Cortex of kidney (tissue), 1 donor: ENCODE measurements at places on chromosomes 16 and 17.

GRCh38 chr17:79132271-79133064, 57.8 kb downstream of the ENGASE start:
- no peak for DNase-seq

- no peak for DNase-seq
Observed at GRCh38 chr17:41163828-41164227, 3.3 kb upstream of the KRTAP4-4 start.

GRCh38 chr17:72011561-72011960, 109.3 kb upstream of the SOX9 start:
- DNase-seq = no peak

- DNase-seq = no peak
Observed at GRCh38 chr16:67444259-67445125, 13.6 kb downstream of the HSD11B2 start.

GRCh38 chr17:42178817-42179216, 2.1 kb downstream of the KCNH4 start:
- DNase-seq = no peak

DNA sequence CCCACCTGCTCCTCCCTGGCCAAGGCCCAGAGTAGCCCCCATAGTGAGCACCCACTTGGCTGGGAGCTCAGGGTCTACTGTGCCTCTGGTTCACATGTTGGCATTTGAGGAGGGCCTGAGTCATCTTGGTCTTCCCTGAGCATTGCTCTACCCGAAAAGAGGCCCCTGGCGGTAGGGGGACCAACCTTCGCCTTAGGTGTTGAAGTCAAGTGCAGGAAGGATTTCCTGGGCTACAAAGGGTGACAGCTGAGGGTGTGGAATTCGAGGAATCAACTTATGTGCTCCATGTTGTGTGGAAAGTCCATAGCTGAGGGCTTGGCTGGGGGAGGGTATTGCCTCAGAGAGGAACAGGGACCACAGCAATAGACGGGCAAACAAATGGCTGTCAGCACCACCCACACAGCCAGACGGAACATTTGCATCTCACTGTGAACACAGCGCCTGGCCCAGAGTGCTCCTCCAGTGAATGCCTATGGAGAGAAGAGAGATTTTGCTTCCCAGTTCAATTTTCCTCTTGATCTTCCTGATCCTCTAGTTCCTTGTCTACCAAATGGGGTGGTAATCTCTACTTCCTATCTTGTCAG, 35.6 kb upstream of the NGFR start:
- no peak for DNase-seq

DNA sequence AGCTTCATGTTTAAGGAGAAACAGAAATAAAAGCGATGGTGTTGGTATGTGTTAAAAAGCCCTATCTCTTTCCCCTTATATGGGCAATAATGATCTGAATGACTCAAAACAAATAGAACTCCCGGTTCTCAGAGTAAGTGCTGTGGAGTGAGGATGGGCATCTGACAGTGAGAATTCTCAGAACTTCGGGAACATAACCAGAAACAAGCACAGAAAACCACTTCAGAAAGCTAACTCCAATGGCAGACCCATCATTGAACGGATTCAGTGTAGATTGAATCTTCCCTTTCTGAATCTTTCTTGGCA, 67.2 kb downstream of the CDH8 start:
- DNase-seq = no peak

DNA sequence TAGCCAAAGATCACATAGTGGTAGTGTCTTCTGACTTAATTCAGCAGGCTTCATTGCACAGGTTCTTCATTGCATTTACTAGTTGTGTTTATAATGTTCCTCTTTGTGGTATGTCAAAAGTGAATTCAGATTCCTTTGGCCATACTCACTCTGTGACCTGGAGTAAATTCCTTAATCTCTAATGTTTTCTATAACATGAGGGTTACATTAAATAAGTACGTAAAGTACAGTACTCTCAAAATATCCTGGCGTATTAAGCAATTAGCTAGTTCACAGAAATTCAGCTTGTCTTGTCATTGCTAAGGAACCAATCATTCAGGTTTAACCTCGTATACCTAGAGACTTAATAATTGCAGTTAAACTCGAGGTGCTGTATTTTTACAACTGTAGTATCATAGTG, 4.2 kb downstream of the RPS6KB1 start:
- no peak for DNase-seq

GRCh38 chr16:59410451-59410850, 676.3 kb upstream of the GOT2 start:
- DNase-seq = no peak

DNA sequence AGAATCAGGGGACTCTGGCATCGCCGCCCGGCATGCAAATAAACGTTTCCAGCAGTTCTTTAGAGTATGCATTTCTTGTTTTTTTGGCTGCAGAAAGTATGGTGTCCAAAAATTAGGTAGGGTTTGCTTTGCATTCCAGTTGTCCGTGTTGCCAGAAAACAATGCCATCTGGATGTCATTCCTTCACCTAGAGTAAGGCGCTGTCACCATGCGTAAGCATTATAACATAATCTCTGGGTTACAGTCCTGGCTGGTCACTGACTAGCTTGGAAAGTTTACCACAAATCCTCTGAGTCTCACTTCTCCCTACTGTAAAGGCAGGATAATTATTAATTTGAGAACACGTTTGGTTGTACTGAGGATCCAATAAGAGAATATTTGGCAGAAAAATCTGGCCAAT, 457.7 kb downstream of the XYLT1 start:
- no peak for DNase-seq

- no peak for DNase-seq
Observed at GRCh38 chr16:11257131-11257938, 1.3 kb upstream of the SOCS1 start.

DNA sequence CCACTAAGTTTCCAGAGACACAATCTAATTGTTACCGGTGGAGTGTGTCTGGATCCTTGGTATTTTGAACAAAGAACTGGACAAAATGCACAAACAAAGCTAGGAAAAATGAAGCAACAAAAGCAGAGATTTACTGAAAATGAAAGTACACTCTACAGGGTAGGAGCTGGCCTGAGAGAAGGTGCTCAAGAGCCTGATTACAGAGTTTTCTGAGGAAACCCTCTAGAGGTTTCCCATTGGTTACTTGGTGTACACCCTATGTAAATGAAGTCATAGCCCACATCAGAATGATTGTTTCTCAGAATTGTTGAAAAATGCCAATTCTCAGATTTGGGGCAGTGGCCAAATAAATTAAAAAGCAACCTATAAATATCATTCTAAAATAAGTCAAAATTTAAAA, 436.4 kb downstream of the KCNJ18 start:
- no peak for DNase-seq

DNA sequence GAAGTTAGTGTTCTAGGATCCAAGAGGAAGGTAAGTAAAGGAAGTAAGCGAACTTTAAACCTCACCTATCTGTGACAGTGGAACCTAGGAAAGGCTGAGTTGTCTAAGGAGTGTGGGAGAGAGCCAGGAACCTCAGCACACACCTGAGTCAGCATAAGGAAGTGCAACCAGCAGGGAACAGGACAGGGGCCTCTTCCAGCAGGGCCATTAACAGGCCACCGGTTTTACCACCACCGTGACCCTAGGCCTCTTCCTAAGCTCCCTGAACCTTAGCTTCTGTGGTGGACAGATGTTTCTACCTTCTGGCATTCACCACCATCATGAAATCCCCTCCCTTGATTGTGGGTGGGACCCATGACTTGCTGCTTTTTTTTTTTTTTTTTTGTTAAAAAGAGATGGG, 26.7 kb upstream of the GPATCH8 start:
- no peak for DNase-seq

- DNase-seq = no peak
Observed at GRCh38 chr16:29996766-29997250, 767 bp downstream of the INO80E start.

GRCh38 chr17:80348551-80349150, 66.3 kb upstream of the ENDOV start:
- DNase-seq = no peak

DNA sequence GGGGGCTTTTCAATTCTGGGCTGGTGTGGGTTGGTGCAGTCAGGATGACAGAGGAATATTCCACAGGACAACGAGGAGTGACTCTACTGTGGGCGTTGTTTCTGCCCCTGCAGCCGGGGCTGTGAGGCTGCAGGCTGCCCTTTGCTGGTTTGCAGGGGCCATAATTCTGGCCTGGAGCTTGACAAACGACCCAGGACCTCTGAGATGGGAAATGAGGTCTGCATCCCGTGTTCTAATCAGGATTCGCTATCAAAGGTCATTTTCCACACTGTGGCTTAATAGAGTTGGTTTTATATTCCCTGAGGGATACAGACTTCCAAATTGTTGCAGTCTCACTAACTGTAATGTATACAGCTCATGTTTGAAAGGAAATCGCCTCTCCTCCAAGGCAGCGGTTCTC, 180.9 kb downstream of the RPTOR start:
- DNase-seq = no peak

- DNase-seq = no peak
Observed at GRCh38 chr16:77531752-77532151, 96.9 kb upstream of the ADAMTS18 start.

DNA sequence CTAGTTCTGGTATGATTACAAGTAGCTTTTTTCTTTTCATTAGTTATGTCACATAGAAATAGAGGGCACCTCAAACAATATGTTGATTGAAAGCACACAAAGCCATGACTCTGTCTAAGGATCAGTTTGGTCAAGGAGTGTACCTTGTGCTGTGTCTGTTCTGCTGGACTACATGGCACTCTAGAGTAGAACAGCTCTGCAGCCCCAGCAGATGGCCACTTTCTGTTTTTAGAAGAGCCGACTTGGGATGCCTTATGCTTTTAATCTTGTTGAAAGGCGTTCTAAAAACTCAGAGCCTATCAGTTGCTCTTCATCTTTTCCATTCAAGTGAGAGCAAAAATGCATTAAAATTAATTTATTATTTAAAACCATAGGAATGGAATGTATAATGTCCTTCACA, 49.3 kb upstream of the CA10 start:
- no peak for DNase-seq

DNA sequence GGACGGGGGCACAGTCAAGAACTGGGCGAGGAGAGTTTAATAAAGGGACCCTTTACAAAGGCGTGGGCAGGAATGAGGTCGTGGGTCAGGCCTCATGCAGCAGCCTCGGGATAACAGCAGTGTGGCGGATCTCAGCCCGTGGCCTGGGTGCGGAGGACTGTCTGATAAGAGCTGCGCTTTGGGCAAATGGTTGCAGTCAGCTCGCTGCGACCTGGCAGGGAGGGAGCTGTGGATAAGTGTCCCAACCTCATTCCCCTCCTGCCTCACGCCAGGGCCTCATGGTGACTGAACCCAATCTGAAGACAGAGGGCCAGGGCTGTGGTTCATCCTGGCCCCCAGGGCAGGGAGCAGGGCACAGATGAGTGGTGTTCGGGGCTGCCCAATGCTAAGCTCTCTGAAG, 13.6 kb downstream of the SMTNL2 start:
- DNase-seq = no peak

GRCh38 chr17:52128721-52129120, 29.8 kb downstream of the CA10 start:
- no peak for DNase-seq

DNA sequence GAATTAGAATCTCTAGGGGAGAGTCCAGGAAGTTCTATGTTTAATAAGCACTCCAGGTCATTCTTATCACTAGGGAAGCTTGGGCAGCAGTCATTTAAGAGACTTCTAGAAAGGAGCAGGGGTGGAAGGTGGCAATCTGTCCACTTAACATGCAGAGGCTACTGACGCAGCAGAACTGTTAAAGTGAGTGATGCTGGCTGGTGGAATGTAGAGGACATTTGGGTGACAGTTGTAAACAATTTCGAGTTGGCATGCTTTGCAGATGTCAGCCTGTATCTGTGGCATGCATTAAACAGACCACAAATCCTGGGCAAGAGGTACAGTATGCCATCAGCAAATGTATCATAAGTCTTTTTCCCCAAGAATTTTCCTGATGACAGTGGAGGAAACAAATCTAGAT, 40.5 kb upstream of the HS3ST3A1 start:
- DNase-seq = no peak

GRCh38 chr16:82730901-82731300, 104.1 kb downstream of the CDH13 start:
- no peak for DNase-seq

DNA sequence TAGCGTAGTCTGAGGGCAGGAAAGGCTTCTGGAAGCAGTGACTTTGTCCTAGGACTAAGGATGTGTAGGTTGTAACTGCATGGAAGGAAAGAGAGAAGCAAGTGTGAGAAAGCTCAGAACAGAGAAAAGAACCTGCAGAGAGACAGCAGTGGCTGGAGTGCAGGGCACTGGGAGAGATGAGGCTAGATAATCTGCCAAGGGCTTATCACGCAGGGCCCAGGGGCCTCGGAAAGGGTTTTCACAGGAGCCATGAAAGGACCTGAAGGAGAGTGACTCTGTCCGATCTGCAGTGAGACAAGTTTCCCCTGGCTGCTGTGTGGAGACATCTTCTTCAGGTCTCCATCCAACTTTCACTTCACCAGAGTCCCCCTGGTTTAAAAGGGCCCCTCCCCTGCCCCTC, 7.1 kb upstream of the SRCAP start:
- DNase-seq = no peak

- DNase-seq = no peak
Observed at GRCh38 chr16:48965386-48965785, 316.3 kb downstream of the CBLN1 start.

DNA sequence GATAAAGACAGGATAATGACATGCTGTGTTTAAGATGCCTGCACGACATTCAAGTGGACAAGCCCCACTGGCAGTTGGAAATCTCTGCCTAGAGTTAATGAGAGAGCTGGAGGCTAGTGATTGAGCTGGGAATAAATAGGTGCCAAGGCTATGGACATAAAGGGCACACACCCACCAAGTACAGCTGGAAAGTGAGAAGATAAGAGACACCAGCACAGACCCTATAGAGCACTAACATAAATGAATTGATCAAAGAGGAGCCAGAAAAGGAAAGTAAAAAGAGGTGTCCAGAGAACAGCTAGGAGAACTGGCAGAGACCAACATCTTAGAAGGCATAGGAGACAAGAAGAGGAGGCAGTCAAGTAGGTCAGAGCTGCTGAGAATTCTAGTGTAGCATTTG, 101.2 kb downstream of the YPEL2 start:
- DNase-seq = no peak

- no peak for DNase-seq
Observed at GRCh38 chr17:50363217-50364060, 9.5 kb downstream of the MRPL27 start.

DNA sequence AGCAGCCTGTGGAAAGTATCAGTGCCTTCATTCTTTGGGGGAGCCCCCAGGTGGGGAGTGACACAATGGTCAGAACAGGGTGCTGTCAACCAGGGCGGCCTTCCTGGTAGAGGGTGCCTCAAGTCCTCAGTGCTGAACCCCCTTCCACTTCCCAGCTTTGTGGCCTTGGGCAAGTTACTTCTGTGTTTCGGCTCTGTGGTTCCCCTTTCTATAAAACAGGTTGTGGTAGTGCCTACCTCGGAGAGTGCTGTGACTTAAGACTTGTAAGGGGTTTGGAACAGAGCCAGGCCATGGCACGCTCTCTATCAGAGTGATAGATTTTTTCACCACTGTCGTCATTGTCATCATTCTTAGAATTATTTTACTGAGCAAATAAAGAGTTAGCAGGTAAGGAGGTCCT, 141.1 kb downstream of the CCDC182 start:
- DNase-seq = no peak

DNA sequence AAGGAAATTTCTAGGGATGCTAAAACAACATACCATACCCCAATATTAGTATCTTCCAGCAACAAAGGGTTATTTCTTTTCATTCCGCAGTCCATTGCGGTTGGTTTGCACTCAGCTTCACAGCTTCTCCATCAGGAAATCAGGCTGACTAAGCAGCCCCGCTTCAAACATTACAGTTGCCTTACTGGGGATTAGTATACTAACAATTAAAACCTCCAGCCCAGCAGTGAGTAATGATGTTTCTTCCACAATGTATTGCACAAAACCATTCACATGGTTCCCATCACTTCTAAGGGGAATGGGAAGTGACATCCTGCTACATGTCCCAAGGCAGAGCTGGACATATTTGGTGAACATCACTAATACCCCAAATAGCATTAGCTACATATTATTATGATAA, 1384.9 kb downstream of the CDH8 start:
- DNase-seq = no peak
